ENCODE measurements at places on chromosomes 6 and 20. TPM values are rescaled to one million over a fixed set of nuclear protein-coding genes. Genes with fewer than 3 reads are reported as not detected.

DNA sequence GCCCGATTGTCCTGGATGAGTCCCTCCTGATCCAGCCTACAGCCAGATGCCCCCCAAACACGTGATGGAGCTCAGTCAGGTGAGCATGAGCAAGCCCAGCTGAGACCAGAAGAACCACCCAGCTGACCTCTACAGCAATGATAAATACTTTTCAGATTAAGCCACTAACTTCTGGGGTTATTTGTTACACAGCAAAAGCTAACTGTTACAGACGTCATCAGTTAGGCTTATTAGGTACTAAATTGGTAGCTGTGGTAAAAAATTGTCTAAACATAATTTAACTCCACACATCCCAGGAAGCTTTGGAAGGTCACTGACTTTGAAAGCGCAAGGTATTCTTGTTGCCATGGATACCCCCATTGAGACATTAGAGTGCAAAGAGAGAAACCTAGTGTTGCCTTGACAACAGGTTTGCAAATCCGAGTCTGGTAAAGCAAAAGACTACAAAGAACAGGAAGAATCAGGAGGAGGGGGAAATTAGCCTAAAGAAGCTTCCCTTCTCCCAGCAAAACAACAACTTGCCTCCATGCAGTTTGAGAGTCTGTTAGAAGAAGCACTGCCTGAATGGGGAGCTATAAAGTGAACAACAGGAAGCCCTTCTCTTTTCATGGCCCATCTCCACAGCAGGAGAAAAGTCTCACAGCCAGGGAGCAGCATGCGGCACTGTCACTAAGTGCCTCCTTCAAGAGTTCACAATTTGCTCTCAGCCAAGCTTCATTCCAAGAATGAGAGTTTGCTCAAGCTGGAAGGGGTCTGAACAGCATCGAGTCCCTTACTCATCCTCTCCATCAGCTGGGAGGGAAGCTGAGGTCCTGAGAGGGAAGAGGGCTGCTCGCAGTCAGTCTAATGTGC is 41.7 kb upstream of the ZNF831 start:
- no peak for DNase-seq

The PXDC1 gene
- 86.2 TPM for total RNA-seq

DNA sequence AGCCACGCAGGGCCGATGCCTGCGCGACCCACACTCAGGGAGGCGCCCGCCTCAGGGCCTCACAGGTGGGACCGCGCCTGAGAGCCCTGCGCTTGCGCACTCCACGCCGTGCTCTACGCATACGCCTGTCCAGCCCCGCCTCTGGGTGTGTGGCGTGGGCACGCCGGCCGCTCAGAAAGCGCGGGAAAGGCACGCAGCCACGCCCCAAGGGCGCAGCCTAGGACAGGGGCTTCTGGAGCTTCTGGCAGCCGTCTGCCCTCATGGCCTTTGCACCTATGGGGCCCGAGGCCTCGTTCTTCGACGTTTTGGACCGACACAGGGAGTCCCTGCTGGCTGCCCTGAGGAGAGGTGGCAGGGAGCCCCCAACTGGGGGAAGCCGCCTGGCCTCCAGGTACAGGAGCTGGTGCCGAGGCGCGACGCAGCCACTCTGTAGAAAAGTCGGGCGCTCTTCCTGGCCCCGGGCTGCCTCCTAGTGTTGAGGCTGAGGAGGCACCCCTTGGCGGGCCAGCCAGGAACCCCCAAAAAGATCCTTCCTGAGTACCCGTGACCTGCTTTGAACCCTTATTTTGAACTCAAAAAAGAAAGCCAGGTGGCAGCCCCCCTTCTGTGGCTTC is at the start of gene SPO11:
Gene SPO11, plus strand, starts transcription at position 196 of the 614 bp plus-strand sequence. Its CDS starts 65 bp downstream, at position 261.
- no peak for DNase-seq

- DNase-seq: no peak
Observed at GRCh38 chr6:49915035-49915434, 48.7 kb upstream of the CRISP1 start.

The HLA-DQB1 gene
- 1.3 TPM for total RNA-seq

DNA sequence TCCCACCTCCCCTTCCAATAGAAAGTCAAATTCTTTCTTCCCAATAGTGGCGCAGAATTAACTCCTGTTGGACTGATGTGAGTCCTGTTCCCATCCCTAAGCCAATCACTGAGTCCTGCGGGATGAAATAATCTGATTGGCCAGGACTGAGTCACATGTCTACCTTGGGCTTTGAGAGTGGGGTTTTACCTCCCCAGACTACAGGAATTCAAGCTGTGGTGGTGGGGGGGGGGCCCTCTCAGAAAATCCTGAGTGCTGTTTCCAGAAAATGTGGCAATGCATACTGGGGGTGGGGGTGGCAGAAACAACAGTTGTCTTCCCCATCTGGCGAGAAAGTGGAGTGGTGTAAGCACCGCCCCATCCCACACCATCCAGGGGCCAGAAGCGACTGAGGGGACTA is 65.7 kb downstream of the CTCFL start:
- no peak for DNase-seq

All from breast epithelium (tissue), 4 donors.